ENCODE measurements at places on chromosomes 3 and 15. TPM values are rescaled to one million over a fixed set of nuclear protein-coding genes. Genes with fewer than 3 reads are reported as not detected.

The GATM gene
- total RNA-seq, result 0.98 TPM

The PATL2 gene
- 0.98 TPM for total RNA-seq

The WDR72 gene
- not detected for total RNA-seq

The SERPINI2 gene
- not detected for total RNA-seq

The SEMA6D gene
- 0.59 TPM for total RNA-seq

The C3orf22 gene
- not detected for total RNA-seq

The EIF4G1 gene
- 293 TPM for total RNA-seq

The CRABP1 gene
- total RNA-seq, result not detected

The FRMD5 gene
- under 0.01 TPM for total RNA-seq

The PARP15 gene
- 0.20 TPM for total RNA-seq

The CCK gene
- 0.73 TPM for total RNA-seq

The PDCD6IP gene
- 187 TPM for total RNA-seq

The SPINK8 gene
- not detected for total RNA-seq

The TMEM40 gene
- total RNA-seq, result not detected

The NRROS gene
- 3.3 TPM for total RNA-seq

The ARPP21 gene
- total RNA-seq, result not detected

The SKOR1 gene
- under 0.01 TPM for total RNA-seq

The HESX1 gene
- total RNA-seq, result 0.37 TPM

The SLC15A2 gene
- total RNA-seq, result not detected

The C2CD4A gene
- total RNA-seq, result not detected

The LXN gene
- total RNA-seq, result 28.3 TPM

The COL7A1 gene
- total RNA-seq, result 17.8 TPM

The ZNF80 gene
- not detected for total RNA-seq

The TUSC7 gene
- total RNA-seq, result not detected

The TMA7 gene
- total RNA-seq, result 170 TPM

The SMCO1 gene
- total RNA-seq, result under 0.01 TPM

The TMEM207 gene
- total RNA-seq, result not detected

The TM6SF1 gene
- 0.20 TPM for total RNA-seq

The GDPGP1 gene
- total RNA-seq, result 7.0 TPM

The TRPM1 gene
- under 0.01 TPM for total RNA-seq

The LRRC31 gene
- not detected for total RNA-seq

The ITPKA gene
- total RNA-seq, result 1.1 TPM
